Activated CD4-positive, alpha-beta T cell treated with anti-CD3 and anti-CD28 coated beads, Interleukin-2, amount 10 ng/mL, durations not matched to agents 24 days and 14 days (primary cell): ENCODE measurements at places on chromosomes 6 and 20. TPM values are rescaled to one million over a fixed set of nuclear protein-coding genes. Genes with fewer than 3 reads are reported as not detected.
A peak's percentile ranks its signal among the peaks of the same experiment; 100 is the strongest.

The SNAP91 gene
- not detected in 2 replicates for total RNA-seq

GRCh38 chr20:45368221-45368980 lies 5.4 kb downstream of the SYS1 start:
- DNase-seq, result peak; percentile 79

The SLC22A16 gene
- not detected in 2 replicates for total RNA-seq

- no peak for DNase-seq
These were observed 13.1 kb downstream of the UQCC1 start for GRCh38 chr20:35398660-35399144.

GRCh38 chr6:36071281-36071680 lies 43.7 kb downstream of the MAPK14 start:
- no peak for DNase-seq

DNA sequence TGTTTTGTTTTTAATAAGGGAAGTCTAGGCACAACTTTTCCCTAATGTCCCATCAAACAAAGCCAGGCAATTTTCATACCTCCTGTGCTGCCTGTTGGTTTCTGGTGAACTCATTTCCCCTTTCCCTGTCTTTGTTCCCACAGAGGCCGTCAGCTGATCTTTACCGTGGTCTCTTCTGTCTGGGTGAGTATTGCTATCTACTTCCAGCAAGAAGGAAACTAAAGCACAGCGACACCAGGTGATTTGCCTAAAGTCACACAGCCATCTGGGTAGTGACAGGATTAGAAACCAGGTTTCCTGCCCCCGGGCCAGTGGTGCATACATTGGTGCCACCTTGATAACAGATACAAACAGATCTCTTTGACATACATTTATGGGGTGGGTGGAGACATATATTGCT lies 59.6 kb downstream of the RAB44 start:
- DNase-seq, result peak; percentile 74

GRCh38 chr20:62705627-62706026 lies 3.0 kb upstream of the NTSR1 start:
- DNase-seq, result no peak

The WFDC10B gene
- not detected in 2 replicates for total RNA-seq

DNA sequence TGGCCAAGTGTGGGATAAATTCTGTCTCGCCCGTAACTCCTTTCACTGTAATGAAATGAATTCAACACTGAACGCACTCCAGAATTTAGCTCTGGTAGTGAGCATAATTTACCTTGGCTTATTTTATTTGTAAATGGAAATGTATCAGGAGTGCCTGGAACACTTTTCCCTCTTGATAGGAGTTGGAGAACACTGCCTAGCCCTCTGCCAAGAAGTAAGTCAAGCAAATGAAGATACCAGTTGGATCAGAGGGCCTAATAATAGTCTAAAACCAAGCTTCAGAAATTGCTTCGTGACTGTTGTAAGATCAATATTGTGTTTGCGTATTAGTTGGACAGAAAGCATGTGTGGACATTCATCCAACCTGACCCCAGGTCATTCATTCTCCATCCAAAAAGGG lies 64.6 kb upstream of the TPD52L1 start:
- DNase-seq, result no peak

GRCh38 chr6:158803733-158804143 lies 15.4 kb downstream of the EZR start:
- peak; percentile 86 for DNase-seq

- DNase-seq, result peak; percentile 76
These were observed 2.3 kb downstream of the TCEA2 start for GRCh38 chr20:64065062-64065973.
